Activated CD4-positive, alpha-beta T cell treated with anti-CD3 and anti-CD28 coated beads, Interleukin-2, amount 50 U/mL, for 16 hours (primary cell): ENCODE measurements at places on chromosomes 1 and 21.

- DNase-seq, result no peak
Measured at GRCh38 chr1:169102567-169102966, 3.9 kb upstream of the ATP1B1 start.

GRCh38 chr1:27527890-27528817 is 38.2 kb upstream of the WASF2 start:
- DNase-seq, result no peak

DNA sequence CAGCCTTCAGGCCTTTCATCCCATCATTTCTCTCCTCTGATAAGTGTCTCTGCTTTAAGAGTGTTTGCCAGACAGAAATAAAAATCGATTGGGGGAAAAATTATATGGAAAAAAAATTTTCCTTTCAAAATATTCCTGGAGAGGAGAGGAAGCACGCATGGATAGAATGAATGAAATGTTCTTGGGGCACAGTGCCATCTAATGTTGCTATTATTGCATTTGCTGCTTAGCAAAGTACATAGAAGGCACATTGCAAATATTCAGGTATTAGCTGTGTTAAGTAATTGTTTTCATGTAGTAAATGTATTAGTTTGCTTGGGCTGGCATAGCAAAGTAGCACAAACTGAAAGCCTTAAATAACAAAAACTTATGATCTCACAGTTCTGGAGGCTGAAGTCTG is 18.1 kb downstream of the B3GALT5 start:
- DNase-seq, result no peak

DNA sequence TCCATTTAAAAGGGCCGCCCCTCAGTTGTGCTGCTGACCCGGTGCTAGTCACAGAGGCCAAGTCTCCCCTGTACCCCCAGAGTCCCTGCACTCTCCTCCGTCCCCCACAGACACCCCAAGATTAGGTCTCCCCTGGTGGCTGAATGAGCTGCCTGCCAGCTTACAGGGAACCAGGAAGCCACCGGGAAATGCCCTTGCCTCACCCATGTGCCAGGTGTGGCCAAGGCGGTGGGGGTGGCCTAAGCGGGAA is 32.7 kb downstream of the HSPG2 start:
- no peak for DNase-seq

DNA sequence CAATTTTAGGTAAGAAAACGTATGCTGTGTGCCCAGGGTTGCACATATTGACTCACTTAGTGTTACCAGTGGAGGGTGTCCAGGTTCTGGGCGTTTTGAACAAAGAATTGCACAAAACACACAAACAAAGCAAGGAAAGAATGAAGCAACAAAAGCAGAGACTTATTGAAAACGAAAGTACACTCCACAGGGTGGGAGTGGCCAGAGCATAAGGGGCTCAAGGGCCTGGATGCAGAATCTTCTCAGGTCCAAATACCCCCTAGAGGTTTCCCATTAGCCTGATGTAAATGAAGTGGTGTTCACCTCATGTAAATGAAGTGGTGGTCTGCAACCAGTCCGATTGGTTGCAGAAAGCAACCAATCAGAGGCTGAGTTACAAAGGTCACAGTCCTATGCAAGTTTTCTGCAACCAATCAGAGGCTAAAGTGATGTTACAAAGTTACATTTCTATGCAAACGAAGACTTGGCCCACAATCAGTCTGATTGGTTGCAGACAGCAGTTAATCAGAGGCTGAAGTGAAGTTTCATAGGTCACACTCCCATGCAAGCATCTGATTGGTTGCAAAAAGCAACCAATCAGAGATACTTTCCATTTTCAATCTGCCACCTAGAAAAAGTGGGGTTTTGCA is 228.3 kb downstream of the ST6GALNAC3 start:
- no peak for DNase-seq

GRCh38 chr1:242237051-242237450 is 238.2 kb upstream of the MAP1LC3C start:
- no peak for DNase-seq

DNA sequence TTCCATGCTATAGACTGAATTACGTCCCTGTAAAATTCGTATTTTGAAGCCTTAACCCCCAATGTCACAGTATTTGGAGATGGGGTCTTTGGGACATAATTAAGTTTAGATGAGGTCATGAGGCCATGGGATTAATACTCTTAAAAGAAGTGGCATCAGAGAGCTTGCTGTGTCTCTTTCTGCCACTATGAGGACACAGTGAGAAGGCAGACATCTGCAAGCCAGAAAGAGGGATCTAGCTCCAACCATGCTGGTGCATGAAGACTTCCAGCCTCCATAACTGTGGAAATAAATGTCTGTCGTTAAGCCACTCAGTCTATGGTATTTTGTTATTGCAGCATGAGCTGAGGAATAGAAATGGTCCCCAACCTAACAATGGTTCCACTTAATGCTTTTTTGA is 99.0 kb downstream of the LTN1 start:
- DNase-seq, result no peak

- no peak for DNase-seq
Measured at GRCh38 chr1:184359909-184360308, 26.9 kb upstream of the C1orf21 start.

- DNase-seq, result no peak
Measured at GRCh38 chr1:198417039-198417438, 123.4 kb downstream of the ATP6V1G3 start.

GRCh38 chr1:111218701-111219556 is 8.6 kb upstream of the CHI3L2 start:
- DNase-seq, result no peak

DNA sequence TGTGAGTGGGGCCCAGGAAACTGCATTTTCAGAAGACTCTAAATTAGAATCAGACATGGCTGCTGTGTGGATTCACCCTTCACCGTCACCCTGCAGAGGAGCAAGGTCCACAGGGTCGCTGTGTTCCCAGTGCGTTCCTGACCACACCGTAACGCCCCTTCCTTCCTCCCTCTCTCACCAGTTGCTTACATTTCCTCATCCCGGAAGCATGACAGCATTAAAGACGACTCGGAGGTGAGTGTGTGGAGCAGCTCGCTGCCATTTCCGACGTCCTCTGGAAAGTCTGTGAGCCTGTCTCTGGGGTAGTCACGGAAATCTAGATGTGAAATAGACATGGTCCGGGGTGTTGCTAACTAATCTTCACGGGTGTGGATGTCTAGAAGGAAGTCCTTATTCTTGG is 45.9 kb downstream of the FAAP20 start:
- DNase-seq, result peak; percentile 71

GRCh38 chr1:20184481-20184900 is 1.4 kb upstream of the UBXN10 start:
- DNase-seq, result peak; percentile 33

- no peak for DNase-seq
Measured at GRCh38 chr1:181110013-181110412, 21.5 kb downstream of the IER5 start.

GRCh38 chr1:1206966-1207531 is 657 bp upstream of the TNFRSF18 start:
- DNase-seq, result no peak

DNA sequence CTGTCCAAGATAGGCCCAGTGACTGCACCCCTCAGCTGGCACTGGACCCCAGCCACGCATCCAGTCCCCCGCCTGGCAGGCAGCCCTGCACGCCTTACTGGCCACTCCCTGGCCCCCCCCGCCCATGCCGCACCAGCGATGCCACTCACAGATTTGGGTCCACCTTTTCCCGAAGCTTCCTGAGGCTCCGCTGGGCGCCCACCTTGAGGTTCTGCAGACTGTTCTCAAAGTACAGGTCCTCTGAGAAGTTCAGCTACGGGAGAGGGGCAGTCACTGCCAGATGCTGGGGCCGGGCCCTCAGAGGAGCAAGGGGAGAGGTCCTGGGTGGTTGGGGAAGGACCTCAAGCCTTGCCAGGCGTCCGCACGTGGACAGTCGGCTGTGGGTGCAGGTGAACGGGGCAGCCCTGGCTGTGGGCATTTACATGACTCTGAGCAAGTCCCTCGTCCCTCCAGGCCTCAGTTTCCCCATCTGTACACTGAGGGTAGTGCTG is 8.1 kb downstream of the PRXL2B start:
- DNase-seq, result no peak

GRCh38 chr1:8687039-8687438 is 130.4 kb downstream of the RERE start:
- no peak for DNase-seq

DNA sequence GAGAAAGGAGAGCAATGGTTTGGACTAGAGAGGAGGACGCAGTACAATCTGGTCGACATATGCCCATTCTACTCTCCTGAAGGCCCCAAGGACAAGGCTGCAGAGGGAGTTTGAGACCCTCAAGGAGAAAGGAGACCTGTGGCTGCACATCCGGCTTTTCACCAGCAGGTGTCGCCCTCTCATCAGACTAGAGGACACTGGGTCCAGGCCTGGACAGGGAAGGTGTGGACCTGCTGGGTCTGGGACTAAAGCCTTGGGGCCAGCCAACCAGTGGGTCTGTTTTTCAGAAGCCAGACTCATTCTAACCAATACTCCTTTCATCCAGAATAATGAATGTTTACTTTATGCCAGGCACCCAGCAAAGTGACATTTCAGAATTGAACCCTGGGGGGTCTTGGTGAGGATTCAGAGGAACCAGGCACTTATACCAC is 5.0 kb downstream of the SRARP start:
- DNase-seq, result peak; percentile 73

DNA sequence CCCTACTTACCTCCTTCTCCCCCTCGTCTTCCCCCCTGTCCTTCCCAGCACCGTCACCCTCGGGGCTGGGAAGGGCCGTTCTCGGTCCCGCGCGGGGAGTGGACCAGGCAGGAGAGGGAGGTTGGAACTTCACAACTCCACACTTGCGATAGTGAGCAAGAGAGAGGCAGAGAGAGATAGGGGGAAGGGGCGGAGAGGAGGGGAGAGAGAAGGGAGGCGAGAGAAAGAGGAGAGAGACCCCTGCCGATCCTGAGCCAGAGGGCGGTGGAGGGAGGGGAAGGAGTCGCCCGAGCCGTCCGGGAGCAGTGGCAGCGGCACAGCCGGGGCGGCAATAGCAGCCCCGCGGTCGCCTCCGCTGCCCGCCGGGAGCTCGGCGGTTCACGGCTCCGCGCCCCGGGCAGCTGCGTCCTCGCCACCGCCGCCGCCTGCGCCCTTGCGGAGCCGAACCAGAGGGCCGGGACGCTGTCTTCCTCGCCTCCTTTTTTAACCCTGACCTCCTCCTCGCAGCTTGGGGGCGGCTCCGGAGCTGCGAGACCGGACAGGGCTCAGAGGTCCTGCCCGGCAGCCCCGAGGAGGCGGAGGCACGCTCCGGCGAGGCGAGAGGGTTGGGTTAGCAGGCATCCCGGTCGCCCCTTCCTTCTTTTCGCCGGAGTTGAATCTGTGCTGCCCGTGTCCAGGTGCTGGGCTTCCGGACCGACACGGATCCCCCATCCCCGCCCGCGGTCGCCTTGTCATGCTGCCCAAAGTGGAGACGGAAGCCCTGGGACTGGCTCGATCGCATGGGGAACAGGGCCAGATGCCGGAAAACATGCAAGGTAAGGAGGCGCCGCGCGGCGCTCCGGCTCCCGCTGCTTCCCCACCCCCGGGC is 11.7 kb downstream of the NR5A2 start:
- peak; percentile 18 for DNase-seq

DNA sequence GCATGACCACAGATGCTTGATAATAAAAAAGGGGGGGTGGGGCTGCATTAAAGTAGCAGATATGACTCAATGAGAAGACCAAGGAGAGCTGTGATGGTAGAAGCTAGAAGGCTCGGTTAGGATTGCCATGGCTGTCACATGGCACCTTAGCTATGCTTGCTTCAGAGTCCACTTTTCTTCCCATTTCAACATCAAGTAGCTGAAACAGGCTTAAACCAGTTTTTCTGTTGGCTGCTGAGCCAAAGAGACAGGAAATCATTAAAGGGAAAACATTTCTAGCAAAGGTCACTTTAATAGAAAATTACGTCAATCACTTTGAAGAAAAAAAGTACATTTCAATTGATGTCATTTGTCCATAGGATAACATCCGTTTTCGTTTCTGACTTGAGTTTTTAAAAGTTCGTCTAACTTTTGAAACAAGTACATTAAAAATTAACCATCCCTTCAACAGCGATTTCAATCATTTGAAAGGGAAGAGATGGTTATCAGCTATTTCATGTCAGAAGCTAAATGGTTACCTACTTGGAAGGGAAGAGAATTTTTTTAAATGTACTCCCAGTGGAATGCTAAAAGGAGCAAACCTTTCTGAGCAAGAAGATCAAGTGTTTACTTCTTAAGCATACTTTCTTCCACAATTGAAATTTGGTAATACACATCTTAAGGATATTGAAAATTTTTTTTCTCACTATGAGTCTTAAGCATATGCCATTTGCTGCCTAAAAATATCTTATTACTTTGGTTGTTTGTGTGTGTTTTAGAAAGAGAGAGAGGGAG is 488.1 kb upstream of the PRMT6 start:
- no peak for DNase-seq

GRCh38 chr1:7495962-7496361 is 275.1 kb upstream of the VAMP3 start:
- no peak for DNase-seq

DNA sequence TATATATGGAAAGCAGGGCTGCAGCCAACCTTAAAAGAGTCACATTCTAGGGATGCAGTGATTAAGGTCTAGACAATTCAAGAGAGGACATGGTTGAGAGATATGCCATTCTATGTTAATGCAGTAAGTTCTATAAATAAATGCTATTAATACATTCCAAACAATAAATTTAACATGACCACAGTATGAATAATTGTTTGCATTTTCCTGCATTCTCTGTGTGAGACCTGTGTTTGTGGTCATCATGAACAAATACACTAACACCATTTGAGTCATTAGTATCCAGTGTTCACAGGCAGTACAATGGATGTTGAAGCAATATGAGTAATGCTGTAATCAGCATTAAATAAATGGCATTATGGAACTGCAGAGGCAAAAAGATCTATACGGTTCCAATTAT is 5.5 kb upstream of the ZRANB2 start:
- no peak for DNase-seq

DNA sequence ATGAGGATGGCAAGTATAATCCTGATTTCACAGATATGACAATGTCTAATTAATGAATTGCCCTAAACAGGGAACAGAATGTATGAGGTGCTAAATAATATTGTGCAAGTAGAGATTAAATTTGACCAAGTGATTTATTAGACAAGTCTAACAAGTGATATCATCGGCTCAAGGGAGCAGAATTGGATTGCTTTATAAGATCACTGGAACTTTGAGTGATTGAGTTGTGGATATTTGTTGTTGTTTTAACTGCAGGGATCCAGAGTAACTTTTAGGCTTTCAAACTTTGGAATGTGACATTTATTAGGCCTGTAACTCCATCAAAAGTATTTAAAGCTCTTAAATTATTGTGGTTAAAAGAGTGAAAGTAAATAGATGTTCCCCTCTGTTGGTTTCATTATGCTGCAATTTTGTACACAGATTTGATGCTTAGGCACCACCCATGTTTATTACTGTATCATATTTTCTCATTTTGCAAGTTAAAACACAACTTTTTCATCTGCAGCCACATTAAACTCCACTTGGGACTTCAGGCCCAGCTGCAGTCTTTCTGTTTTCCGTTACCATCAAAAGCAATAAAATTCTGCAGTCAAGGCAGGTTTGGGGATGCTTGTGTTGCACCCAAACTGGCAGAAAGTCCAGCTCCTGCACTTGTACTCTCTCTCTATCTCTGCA is 206.6 kb downstream of the HLX start:
- DNase-seq, result no peak

DNA sequence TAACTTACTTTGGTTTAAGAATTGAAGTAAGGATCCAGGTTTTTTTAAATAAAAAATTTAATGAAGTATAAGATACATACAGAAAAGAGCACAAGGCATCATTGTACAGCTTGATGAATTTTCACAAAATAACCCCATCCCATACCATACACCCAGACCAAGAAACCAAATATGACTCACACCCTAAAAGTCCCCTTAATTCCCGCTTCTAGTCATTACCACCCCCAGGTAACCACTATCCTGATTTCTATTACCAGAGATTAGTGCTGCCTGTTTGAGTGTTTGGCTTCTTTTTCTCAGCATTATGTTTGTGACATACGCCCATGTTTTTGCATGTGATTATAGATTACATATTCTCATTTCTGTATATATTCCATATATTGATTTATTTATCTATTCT is 98.5 kb upstream of the HIVEP3 start:
- DNase-seq, result peak; percentile 71
